T-helper 1 cell (primary cell): ENCODE measurements at places on chromosomes 11 and 22.

GRCh38 chr11:112128483-112129121, 35.3 kb downstream of the IL18 start:
- no peak for DNase-seq

DNA sequence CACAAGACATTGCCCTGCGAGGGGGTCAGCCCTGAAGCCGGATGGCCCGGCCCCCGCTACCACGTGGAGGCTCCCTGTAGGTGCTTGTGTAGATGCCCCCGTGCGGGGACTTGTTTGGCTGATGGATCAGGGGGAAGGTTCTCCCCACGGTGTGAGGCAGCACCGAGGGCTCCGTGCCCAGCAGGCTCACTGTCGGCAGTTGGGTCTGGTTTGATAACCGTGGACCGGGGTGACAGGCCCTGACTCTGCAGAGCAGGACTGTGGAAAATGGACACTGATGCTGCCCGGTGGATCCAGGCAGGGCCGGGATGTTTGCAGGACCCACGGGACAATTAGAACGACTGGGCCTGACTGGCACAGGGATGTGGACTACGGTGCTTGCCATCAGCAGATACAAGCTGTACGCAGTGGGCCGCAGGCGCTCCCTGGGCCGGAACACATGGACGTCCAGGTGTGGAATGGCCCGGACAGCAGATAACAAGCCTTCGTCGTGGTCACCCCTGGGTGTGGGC, 19.0 kb downstream of the KCNQ1 start:
- DNase-seq = no peak

GRCh38 chr11:131595797-131596196, 225.4 kb downstream of the NTM start:
- DNase-seq = no peak

- no peak for DNase-seq
Measured at GRCh38 chr11:44936951-44937543, 13.6 kb downstream of the TP53I11 start.

DNA sequence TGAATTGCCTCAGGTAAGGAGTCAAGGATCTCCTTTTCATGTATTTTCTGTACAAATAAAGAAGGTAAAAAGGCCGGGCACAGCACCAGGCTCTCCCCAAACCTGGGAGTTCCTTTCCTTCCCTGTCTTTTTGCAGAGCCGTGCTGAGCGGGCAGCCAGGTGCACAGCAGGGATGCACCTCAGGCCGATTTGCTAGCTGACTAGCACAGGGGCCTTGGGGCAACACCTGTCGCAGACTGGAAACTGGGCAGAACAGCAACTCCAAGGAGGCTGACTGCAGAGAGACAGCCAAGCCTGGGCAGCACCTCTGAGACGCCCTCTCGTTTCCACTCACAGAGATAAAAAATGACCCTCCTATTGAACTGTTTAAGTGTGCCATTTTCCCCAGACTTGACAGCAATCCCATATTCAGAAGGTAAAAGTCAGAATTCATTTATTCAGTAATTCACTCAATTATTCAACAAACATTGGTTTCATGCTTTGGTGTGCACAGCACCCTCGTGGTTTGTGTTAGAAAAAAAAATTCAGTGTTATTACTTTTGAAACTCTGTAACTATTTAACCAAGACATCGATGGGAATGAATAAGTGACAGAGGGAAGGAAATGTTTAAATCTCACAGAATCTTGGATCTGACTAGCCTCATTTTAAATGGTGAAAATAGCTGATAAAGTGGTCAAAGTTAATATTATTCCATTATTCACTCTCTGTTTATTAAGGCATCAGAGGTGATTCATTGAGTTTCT, 120.9 kb downstream of the GALNT18 start:
- no peak for DNase-seq

DNA sequence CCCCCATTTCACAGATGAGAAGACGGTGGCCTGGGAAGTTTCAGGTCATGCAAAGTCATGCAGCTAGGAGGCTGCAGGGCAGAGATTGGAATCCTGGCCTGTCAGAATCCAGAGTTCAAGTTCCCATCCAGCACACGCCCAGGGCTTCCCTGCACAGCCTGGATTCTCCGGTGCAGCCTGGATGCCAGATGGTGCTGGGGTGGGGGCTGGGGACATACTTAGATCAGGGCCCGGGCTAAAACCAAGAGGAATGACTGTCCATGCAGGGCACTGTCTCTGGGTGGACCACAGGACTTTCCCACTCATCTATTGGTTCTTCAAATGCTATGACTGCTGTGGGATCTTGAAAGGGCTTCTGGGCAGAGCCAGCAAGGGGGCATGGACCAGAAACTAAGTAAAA, 24.6 kb downstream of the LMO1 start:
- no peak for DNase-seq

DNA sequence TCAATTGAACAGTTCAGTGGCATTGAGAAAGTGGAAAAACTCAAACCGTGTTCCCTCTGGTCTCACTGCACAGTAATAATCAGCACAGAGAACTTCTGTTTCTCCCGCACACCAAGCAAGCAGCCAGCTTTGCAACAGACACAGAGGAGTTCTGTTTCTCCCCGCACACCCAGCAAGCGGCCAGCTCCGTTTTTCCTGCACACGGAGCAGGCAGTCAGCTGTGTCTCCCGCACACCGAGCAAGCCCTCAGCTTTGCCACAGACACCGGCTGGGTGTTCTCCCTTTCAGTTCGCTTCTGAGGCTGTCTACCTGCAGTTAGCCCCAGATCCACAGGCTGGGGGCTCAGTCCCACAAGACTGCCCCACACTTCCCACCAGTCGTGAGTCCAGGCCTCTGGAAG, 9.9 kb upstream of the TALDO1 start:
- no peak for DNase-seq

DNA sequence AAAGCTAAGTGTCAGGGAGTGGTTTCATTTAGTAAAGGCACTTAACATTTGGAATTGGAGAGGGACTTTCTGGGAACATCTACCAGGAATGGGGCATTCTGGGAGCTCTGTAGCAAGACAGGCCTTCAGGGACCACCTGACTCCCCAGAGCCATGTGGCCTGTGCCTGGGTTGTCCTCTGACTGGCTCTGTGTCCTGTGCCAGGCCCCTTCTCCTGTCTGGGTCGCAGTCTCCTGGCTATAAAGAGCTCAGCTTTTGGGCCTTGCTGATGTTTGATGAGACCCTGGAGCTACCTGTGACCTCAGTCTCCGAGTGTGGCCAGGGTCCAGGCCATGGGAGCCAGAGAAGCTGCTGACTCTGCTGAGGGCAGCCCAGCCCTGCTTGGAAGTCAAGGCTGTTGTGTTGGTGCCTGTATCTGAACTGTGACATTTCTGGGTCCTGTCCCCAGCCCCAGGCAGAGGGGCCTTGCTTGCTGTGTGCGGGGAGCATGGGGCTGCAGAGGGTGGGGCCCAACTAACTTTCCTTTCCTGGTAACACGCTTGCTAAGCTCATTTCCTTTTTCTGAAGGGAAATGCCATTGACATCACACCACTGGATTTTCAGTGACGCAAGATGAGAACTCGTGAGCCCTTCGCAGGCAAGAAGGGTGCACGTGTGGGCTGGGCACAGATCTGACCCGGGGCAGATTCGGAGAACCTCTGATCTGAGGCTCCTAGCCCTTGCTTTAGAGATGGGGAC, 41.3 kb downstream of the LRRC32 start:
- peak; percentile 8 for DNase-seq

- DNase-seq = no peak
Measured at GRCh38 chr22:26669060-26669481, 11.7 kb downstream of the MIAT start.

DNA sequence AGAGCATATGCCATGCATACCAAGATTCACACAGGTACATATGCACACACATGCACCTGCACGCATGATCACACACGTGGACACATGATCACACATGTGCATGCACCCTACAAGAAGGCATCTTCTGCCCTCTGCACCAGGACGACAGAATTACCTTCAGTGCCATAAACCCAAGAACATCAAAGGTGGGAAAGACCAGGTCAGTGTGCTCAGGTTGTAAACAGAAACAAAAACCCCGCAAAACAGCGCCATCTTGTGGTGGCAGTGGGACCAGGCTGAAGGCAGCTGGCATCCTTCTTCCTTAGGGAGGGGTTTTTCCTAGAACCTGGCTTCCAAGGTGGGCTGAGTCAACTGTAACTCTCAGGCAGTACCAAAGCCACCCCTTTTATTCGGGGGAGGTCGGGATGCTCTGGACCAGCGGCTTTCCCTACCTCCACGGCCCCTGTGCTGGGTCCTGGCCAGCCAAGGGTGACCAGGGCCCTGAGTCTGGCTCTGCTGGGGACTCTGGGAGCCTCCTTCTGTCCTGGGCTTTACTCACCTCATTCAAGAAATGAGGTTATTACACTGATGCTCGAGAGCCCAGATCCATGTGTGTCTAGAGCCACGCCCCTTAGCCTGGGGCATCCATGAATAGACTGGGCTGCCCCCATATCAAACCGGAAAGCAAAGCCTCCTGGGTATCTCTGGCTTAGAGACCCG, 69.4 kb upstream of the FGF3 start:
- DNase-seq = peak; percentile 40

DNA sequence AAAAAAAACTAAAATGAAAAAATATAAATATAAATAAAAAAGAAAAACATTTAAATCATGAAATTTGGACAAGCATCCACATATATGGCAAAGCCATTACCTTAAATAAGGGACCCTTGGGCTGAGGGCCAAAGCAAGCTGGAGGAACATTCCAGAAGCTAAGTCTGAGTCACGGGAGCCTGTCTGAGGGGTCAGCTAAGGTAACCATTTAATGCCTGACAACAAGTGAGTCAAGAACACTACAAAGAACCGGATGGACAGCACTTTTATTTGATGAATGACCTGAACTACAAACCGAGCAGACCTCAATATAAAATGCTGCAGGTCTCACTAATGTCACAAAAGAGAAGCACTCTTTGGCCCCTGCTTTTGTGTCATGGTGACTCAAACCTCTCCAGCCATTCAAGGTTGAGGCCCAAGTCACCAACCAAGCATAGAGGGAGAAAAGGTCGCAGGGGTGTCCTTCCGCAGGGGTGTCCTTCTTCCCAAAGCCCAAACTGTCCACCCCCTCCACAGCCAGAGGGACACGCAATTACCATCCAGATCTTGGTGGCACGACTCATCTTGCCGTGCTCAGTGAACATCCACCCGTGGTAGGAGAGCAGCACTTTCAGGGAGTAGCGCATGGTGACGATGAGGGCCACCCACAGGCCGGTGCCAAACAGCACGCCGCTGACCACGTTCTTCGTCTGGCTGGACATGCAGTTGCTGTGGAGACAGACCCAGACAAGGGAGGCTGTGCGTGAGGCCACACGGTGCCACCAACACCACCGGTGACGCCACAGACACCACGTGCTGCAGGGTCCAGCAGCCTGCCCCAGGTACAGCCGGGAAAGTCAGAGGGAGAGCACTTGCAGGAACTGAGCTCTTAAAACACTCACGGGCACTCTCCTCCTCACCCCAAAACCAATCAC, 34.5 kb downstream of the CPT1A start:
- DNase-seq = no peak

GRCh38 chr22:47797342-47797945, 1035.0 kb downstream of the TBC1D22A start:
- no peak for DNase-seq
